ENCODE measurements at places on chromosomes 6 and 20.

GRCh38 chr6:45836984-45837383, 178.7 kb downstream of the CLIC5 start:
- H3K27me3 ChIP-seq = no peaks in the 10 kb centered on the region
- no peaks in the 10 kb centered on the region for H3K36me3 ChIP-seq
- no peak overlapping the region for H3K4me3 ChIP-seq
- H3K4me1 ChIP-seq = peaks cover 41% of the 10 kb centered on the region

DNA sequence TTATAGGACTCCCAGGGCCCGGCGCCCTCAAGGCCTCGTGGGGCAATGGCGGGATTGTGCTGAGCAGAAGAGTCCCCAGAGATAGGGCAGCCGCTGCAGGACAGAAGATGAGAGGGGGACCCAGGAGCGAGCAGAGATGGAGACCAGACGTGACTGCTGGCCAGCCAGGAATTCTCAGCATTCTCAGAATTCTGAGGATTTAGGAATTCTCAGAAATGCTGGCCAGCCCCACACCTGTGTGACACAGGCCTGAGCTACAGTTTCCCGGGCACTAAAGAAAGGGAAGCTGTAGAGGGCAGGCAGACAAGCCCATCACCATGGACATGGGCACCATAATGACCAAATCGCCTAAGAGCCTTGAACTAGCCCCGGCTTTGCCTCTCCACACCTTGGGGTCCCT, 186.2 kb upstream of the CDH4 start:
- H3K4me1 ChIP-seq = no peaks in the 10 kb centered on the region
- H3K36me3 ChIP-seq = no peaks in the 10 kb centered on the region
- H3K27me3 ChIP-seq = no peaks in the 10 kb centered on the region
- no peak overlapping the region for H3K4me3 ChIP-seq
- H3K27ac ChIP-seq = no peak overlapping the region

GRCh38 chr6:139174961-139175360, 40.1 kb downstream of the HECA start:
- no peak for DNase-seq
- no peaks in the 10 kb centered on the region for H3K27me3 ChIP-seq
- H3K36me3 ChIP-seq = peaks cover 77% of the 10 kb centered on the region
- no peak overlapping the region for H3K4me3 ChIP-seq
- peaks cover 84% of the 10 kb centered on the region for H3K4me1 ChIP-seq

GRCh38 chr6:33108307-33108706, 32.5 kb downstream of the HLA-DPB1 start:
- H3K4me1 ChIP-seq = no peaks in the 10 kb centered on the region
- DNase-seq = no peak
- H3K27me3 ChIP-seq = peaks cover 69% of the 10 kb centered on the region

DNA sequence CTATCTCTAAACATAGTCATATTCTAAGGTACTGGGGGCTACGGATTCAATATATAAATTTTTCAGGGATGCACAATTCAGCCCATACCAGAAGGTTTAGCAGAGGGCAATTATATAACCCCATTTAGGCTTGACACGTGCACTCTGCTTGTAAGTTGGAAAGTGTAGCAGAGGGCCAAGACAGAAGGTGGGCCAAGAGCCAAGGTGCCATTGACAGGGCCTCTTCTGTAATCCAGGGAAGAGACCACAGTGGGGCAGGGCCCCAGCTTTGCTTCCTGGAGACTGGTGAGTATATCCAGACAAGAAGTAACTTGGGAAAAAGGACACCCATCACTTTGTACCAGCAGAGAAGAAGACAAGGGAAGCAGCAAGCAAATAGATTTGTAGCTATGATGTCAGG, 672.4 kb upstream of the MARCKS start:
- H3K27ac ChIP-seq = no peak overlapping the region
- H3K4me1 ChIP-seq = no peaks in the 10 kb centered on the region
- no peaks in the 10 kb centered on the region for H3K36me3 ChIP-seq
- H3K4me3 ChIP-seq = no peak overlapping the region

GRCh38 chr6:30914854-30915590, 984 bp downstream of the VARS2 start:
- H3K27me3 ChIP-seq = no peaks in the 10 kb centered on the region
- peaks cover 26% of the 10 kb centered on the region for H3K4me1 ChIP-seq
- peaks cover 29% of the 10 kb centered on the region for H3K36me3 ChIP-seq
- peak; percentile 30 for DNase-seq
- peak overlapping the region; percentile 90 for H3K27ac ChIP-seq

- no peaks in the 10 kb centered on the region for H3K4me1 ChIP-seq
- no peaks in the 10 kb centered on the region for H3K27me3 ChIP-seq
- no peaks in the 10 kb centered on the region for H3K36me3 ChIP-seq
- H3K27ac ChIP-seq = no peak overlapping the region
- no peak overlapping the region for H3K4me3 ChIP-seq
- no peak for DNase-seq
These were observed 118.1 kb downstream of the RWDD2A start for GRCh38 chr6:83311231-83311630.

GRCh38 chr6:148238713-148239112, 103.9 kb upstream of the SASH1 start:
- H3K27me3 ChIP-seq = peaks cover 4% of the 10 kb centered on the region
- no peak overlapping the region for H3K27ac ChIP-seq
- H3K36me3 ChIP-seq = no peaks in the 10 kb centered on the region

GRCh38 chr20:48283470-48284110, 498.3 kb upstream of the SULF2 start:
- H3K36me3 ChIP-seq = no peaks in the 10 kb centered on the region
- DNase-seq = no peak
- H3K27me3 ChIP-seq = peaks cover 15% of the 10 kb centered on the region
- no peaks in the 10 kb centered on the region for H3K4me1 ChIP-seq
- no peak overlapping the region for H3K27ac ChIP-seq

GRCh38 chr20:1761598-1761997, 104.0 kb upstream of the SIRPG start:
- DNase-seq = no peak
- no peak overlapping the region for H3K27ac ChIP-seq
- H3K4me1 ChIP-seq = no peaks in the 10 kb centered on the region
- no peak overlapping the region for H3K4me3 ChIP-seq
- H3K27me3 ChIP-seq = no peaks in the 10 kb centered on the region

- H3K4me1 ChIP-seq = peaks cover 7% of the 10 kb centered on the region
- DNase-seq = peak; percentile 30
- no peak overlapping the region for H3K27ac ChIP-seq
- H3K27me3 ChIP-seq = peaks cover 30% of the 10 kb centered on the region
- H3K36me3 ChIP-seq = no peaks in the 10 kb centered on the region
These were observed 123.7 kb upstream of the EXOC2 start for GRCh38 chr6:816510-817084.

- no peak overlapping the region for H3K4me3 ChIP-seq
- H3K27ac ChIP-seq = no peak overlapping the region
- no peaks in the 10 kb centered on the region for H3K4me1 ChIP-seq
These were observed 20.4 kb upstream of the CTNNBL1 start for GRCh38 chr20:37673444-37673843.

GRCh38 chr6:43623880-43624785, 4.9 kb downstream of the GTPBP2 start:
- peaks cover 31% of the 10 kb centered on the region for H3K4me1 ChIP-seq
- peaks cover 68% of the 10 kb centered on the region for H3K36me3 ChIP-seq
- no peaks in the 10 kb centered on the region for H3K27me3 ChIP-seq
- H3K27ac ChIP-seq = no peak overlapping the region

GRCh38 chr6:136446579-136447187, 103.5 kb downstream of the MAP7 start:
- peaks cover 6% of the 10 kb centered on the region for H3K27me3 ChIP-seq
- H3K27ac ChIP-seq = no peak overlapping the region
- H3K4me1 ChIP-seq = no peaks in the 10 kb centered on the region
- no peak overlapping the region for H3K4me3 ChIP-seq

GRCh38 chr6:122877302-122877701, 88.2 kb downstream of the SMPDL3A start:
- no peaks in the 10 kb centered on the region for H3K36me3 ChIP-seq
- H3K4me1 ChIP-seq = no peaks in the 10 kb centered on the region
- DNase-seq = no peak
- no peaks in the 10 kb centered on the region for H3K27me3 ChIP-seq
- H3K27ac ChIP-seq = no peak overlapping the region
- no peak overlapping the region for H3K4me3 ChIP-seq

DNA sequence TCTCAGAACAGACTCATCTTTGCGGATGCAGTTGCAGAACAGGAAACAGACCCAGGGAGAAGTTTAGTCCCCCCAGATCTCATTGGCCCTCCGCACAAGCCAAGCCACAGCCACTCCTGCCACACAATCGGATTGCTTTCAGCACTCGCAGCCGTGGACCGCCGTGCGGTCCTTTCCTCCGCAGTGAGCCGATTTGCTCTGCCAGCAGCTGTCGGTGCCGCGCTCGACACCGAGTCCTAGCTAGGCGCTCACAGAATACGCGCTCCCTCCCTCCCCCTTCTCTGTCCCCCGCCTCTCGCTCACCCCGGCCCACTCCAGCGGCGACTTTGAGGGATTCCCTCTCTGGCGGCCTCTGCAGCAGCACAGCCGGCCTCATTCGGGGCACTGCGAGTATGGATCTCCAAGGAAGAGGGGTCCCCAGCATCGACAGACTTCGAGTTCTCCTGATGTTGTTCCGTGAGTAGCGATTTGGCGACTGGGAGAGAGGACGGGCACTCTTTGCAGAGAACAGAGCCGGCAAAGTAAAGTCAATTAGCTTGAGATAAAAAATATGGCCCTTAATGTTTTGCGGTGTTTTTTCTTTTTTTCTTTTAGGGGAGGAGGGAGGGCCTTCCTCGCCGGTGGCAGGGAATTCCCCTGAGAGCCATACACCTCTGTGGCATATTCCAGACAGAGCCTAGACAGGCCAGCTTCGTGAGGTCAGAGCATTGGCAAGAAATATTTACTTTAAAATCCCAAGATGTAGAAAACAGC, at the start of gene LAMP5:
LAMP5 (plus strand) TSS at position 130 of the 753 bp plus-strand sequence; CDS start at position 393, 263 bp downstream.
- H3K27ac ChIP-seq = peak within 1 kb of the TSS; percentile 49
- no peaks in the 10 kb centered on the region for H3K4me1 ChIP-seq
- H3K36me3 ChIP-seq = no peaks in the 10 kb centered on the region
- no peak within 1 kb of the TSS for H3K4me3 ChIP-seq

DNA sequence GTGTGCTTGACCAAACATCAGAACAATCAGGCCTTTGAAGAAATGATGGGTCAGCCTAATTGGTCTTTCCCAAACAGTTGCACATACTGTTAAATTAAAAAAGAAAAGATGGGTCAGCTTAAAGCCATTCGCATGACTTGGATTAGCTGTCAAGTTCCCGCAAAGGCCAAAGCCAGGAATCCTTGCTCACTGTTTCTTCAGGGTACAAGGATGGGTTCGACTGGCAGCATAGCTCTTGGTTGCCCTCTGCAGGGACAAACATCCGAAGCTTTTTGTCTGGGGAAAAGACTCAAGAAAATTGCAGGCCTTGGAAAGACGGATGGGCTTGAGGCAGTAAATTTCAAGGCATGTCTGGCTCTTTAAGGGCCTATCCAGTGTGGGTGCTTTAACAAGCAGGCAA, 168.0 kb downstream of the HDGFL1 start:
- no peaks in the 10 kb centered on the region for H3K36me3 ChIP-seq
- no peak overlapping the region for H3K27ac ChIP-seq
- no peak overlapping the region for H3K4me3 ChIP-seq
- H3K27me3 ChIP-seq = no peaks in the 10 kb centered on the region

DNA sequence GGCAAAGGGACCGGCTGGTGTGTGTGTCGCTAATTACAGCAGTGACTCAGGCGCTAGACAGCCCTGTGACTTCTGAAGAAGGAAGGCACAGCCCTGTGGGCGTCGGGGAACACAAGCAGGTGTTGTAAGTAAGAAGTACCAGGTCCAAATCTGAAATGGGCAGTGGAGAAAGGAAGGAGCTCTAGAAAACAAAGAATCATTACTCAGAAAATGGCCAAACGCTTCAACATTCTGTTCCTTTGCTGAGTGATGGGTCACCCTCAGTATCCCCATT, 106.8 kb downstream of the PXDC1 start:
- H3K36me3 ChIP-seq = no peaks in the 10 kb centered on the region
- no peaks in the 10 kb centered on the region for H3K4me1 ChIP-seq
- no peak overlapping the region for H3K4me3 ChIP-seq
- DNase-seq = no peak
- H3K27me3 ChIP-seq = peaks cover 16% of the 10 kb centered on the region
- H3K27ac ChIP-seq = no peak overlapping the region

DNA sequence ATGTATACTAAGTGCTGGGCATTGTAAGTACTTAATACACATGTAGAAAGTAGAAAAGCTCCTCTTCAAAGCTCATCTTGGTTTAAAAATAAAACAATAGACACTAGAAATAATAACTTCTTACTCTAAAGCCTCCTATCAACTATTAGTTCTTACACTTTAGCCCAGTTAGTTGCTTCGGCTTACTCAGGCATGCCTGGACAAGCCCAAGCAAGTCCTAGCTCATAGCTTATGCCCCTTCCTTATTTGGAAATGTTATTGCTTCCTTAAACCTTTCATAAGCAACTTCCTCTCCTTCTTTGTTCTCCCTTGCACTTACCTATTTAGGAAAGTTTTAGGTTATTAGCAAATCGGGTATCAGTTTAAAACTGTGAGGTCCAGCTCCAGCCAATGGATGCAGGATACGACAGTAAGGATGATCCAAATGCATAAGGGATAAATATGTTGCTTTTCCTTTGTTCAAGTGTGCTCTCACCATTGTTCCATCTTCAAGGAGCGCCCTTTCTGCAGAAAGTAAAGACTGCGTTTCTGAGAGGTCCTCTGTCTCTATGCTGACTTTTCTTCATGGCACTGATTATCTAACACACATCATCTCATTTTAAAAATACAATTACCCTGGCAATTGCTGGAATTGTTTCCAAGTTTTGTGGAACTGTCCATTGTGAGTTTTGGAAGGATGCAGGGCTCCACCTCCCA, 12.3 kb downstream of the TMEM30A start:
- H3K27me3 ChIP-seq = no peaks in the 10 kb centered on the region
- no peak overlapping the region for H3K4me3 ChIP-seq
- no peak for DNase-seq
- peaks cover 60% of the 10 kb centered on the region for H3K36me3 ChIP-seq

DNA sequence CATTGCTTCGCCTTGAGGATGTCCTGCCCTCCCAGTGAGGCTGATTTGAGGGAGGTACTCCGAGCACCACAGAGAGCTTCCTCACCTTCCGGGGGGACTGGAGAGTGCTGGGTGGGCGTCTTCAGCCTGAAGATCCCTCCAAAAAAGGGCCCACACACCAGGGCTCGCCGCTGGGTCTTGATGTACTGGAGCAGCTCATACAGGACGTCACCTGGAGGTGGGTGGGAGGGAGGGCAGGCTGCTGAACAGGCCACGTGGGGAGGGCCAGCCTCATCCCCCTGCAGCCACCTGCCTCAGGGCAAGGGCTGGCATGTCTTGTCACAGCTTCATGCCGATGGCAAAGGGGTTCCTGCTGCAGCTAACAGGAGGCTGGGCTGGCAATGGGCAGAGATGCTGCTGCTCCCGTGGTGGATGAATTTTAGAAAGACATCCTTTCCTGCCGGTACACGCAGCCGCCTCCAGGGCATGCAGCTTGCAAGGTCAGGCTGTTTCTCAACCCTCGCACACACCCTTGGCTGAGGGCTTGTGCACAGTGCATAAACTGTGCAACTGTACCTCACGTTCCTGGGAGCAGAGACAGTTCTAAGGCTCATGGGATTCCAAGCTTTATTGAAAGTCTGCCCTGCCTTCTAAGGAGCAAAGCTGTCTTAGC, 14.0 kb downstream of the ETV7 start:
- peaks cover 4% of the 10 kb centered on the region for H3K27me3 ChIP-seq
- no peak overlapping the region for H3K27ac ChIP-seq
- H3K4me3 ChIP-seq = no peak overlapping the region
- H3K36me3 ChIP-seq = peaks cover 5% of the 10 kb centered on the region

All from activated naive CD4-positive, alpha-beta T cell treated with anti-CD3 and anti-CD28 coated beads, Interleukin-2, amount 10 ng/mL, durations not matched to agents 7 days and 5 days (primary cell).